HFFc6 (cell line): ENCODE measurements at places on chromosomes 16 and 17.
A peak's percentile ranks its signal among the peaks of the same experiment; 100 is the strongest.

GRCh38 chr16:11349599-11350276, 4.5 kb downstream of the RMI2 start:
- H3K27me3 ChIP-seq: peaks cover 2% of the 10 kb centered on the region; the same call in 1 of the 2 replicates
- H3K27ac ChIP-seq: peak overlapping the region; percentile 96
- peaks cover 62% of the 10 kb centered on the region for H3K4me1 ChIP-seq
- H3K4me3 ChIP-seq: peak overlapping the region; percentile 84

DNA sequence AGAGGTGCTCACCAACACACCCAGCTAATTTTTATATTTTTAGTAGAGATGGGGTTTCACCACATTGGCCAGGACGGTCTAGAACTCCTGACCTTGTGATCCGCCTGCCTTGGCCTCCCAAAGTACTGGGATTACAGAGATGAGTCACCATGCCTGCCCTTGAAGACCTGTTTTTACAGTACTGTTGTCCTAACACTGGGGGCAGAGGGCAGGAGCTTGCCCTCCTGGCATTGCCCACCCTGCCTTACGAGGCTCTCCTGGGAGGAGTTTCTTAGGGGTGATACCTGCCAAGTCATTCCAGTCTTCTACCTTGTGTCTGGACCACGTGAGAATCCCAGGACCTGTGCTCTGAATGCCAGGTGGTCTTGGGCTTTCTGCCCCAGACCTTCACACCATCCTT, 2.7 kb downstream of the ASPSCR1 start:
- H3K4me3 ChIP-seq: no peak overlapping the region
- H3K36me3 ChIP-seq: peaks cover 18% of the 10 kb centered on the region
- H3K27me3 ChIP-seq: peaks cover 2% of the 10 kb centered on the region; the same call in 1 of the 2 replicates
- peaks cover 27% of the 10 kb centered on the region for H3K4me1 ChIP-seq

GRCh38 chr17:77178050-77178449, 37.3 kb downstream of the SEC14L1 start:
- no peak overlapping the region for H3K4me3 ChIP-seq
- H3K36me3 ChIP-seq: peaks cover 29% of the 10 kb centered on the region
- H3K27me3 ChIP-seq: no peaks in the 10 kb centered on the region; the same call in 1 of the 2 replicates
- no peak overlapping the region for H3K27ac ChIP-seq
- no peak for DNase-seq

DNA sequence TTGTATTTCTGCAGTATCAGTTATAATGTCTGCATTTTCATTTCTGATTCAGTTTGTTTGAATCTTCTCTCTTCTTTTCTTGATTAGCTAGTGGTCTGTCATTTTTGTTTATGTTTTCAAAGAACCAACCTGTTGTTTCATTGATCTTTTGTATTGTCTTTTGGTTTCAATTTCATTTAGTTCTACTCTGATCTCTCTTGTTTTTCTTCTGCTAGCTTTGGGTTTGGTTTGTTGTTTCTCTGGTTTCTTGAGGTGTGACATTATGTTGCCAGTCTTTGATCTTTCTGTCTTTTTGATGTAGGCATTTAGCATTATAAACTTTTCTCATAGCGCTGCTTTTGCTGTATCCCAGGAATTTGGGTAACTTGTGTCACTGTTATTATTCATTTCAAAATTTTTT, 107.2 kb downstream of the PHKB start:
- no peak for DNase-seq
- H3K36me3 ChIP-seq: peaks cover 23% of the 10 kb centered on the region
- no peaks in the 10 kb centered on the region for H3K27me3 ChIP-seq
- H3K4me1 ChIP-seq: peaks cover 32% of the 10 kb centered on the region
- H3K27ac ChIP-seq: peak overlapping the region; percentile 6; the same call in 1 of the 2 replicates

DNA sequence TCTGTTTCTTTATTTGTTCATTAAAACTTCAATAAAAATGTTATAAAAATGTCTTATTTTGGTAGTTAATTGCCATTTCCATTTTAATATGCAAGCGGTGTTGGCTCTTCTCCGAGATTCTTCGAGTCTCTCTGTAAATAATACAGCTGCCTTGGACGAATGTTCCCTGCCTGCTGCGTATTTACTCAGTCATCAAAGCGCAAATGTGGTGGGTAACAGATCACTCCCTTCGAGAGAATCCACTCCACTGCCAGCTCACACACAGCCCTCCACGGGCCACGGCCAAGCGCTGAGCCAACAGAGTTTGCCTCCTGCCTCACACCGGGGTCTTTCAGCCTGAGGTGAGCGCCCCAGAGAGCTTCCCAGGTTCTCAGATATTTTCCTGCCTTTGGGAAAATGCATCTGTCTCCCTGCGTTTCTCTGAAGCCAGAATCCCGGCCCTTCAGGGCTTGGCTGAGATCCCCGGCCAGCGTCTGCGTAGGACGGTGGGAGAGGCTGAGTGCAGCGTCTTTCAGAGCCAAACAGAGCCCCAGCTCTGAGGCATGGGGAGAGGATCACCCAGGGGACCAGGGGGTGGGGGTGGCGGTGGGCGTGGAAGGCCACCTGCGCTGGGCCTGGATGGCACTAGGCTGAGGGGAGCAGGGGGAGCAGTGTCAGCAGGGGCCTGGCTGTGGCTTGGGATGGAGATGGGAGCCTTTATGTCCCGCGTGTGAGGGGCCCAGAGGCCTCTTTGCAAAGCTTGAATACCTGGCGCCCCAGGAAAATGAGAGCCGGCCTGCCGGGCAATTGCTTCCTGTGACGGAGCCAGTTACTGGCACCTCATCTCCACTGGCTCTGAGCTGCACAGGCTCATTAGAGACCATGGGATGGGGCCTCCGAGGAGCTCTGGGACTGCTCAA, 248.7 kb downstream of the RBFOX3 start:
- DNase-seq: no peak
- no peaks in the 10 kb centered on the region for H3K36me3 ChIP-seq
- no peaks in the 10 kb centered on the region for H3K4me1 ChIP-seq
- peaks cover 54% of the 10 kb centered on the region for H3K27me3 ChIP-seq
- no peak overlapping the region for H3K4me3 ChIP-seq
- H3K27ac ChIP-seq: no peak overlapping the region

DNA sequence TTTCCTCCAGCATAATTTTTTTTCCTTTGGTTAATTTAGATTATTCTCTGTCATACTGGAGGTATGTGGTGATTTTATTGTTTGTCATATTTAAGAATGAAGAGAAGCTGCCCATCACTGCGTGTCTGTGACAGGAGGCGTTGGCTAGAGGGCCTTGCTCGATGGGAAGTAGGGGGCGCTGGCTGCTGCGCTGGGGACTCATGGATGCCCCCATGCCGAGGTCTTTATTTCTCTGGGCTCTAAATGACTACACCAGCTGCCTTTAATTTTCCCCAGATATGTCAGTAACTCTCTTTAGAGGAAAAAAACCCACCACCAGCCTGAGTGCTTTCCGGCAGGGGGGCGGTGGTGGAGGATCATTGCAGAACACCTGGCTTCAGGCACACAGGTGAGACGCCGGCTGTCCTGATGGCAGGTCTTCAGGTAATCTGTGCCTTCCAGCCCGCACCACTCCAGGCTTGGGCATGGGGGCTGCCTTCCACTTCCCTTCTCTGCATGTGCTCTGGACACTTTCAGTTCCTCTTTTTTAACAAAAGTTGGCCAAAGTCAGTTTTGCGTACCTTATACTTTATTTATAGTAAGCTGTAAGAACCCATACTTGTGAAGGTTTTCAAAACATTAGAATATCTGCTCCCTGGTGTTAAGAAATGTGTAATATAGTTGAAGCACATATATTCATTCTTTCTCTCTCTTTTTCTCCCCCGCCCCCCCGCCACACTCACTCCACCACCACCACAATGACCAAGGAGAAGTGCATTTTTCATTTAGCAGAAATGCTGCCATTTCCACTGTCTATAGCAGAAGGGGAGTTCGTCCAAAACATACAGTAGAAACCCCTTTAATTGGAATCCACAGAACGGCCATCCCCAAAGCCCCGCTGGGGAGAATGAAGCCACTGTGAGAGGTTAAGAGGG, 192.7 kb downstream of the RPTOR start:
- no peaks in the 10 kb centered on the region for H3K27me3 ChIP-seq
- no peak for DNase-seq
- peaks cover 16% of the 10 kb centered on the region for H3K4me1 ChIP-seq
- no peak overlapping the region for H3K27ac ChIP-seq

GRCh38 chr17:57289130-57289529, 32.8 kb downstream of the MSI2 start:
- H3K36me3 ChIP-seq: peaks cover 4% of the 10 kb centered on the region
- H3K27ac ChIP-seq: no peak overlapping the region
- H3K27me3 ChIP-seq: no peaks in the 10 kb centered on the region; the same call in 1 of the 2 replicates
- no peak overlapping the region for H3K4me3 ChIP-seq
- no peak for DNase-seq

- H3K27me3 ChIP-seq: peaks cover 10% of the 10 kb centered on the region; the same call in 1 of the 2 replicates
- no peak for DNase-seq
- no peaks in the 10 kb centered on the region for H3K36me3 ChIP-seq
- H3K4me3 ChIP-seq: no peak overlapping the region
These were observed 54.4 kb upstream of the ARHGAP44 start for GRCh38 chr17:12734926-12735325.

- peaks cover 3% of the 10 kb centered on the region for H3K27me3 ChIP-seq
- no peak for DNase-seq
- H3K4me1 ChIP-seq: peaks cover 27% of the 10 kb centered on the region
- H3K4me3 ChIP-seq: no peak overlapping the region
- no peak overlapping the region for H3K27ac ChIP-seq
- peaks cover 29% of the 10 kb centered on the region; the same call in 1 of the 2 replicates for H3K36me3 ChIP-seq
These were observed 207.1 kb downstream of the ZFHX3 start for GRCh38 chr16:72840631-72841381.

GRCh38 chr17:21034340-21035235, 8.2 kb downstream of the USP22 start:
- H3K27ac ChIP-seq: peak overlapping the region; percentile 79
- no peak for DNase-seq
- peak overlapping the region; percentile 66 for H3K4me3 ChIP-seq

DNA sequence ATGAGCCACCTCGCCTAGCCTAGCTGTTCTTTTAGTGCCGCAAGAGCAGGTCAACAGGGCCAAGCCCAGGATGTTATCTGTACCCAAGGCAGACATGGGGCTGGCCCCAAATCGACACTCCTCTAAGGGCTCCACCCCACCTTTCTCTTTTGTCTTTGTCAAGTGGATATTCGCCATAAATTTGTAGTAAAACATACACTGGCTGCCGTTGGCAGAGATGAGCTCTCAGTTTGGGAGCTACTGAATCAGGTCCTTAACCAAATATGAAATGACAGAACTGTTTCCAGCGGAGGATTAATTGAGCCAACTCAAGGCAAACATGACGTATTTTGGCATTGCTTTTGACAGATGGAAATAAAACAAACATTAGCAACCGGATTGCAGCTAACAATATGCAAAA, 556.9 kb upstream of the CDH5 start:
- H3K36me3 ChIP-seq: no peaks in the 10 kb centered on the region
- DNase-seq: no peak
- no peaks in the 10 kb centered on the region for H3K4me1 ChIP-seq
- peaks cover 13% of the 10 kb centered on the region for H3K27me3 ChIP-seq
- no peak overlapping the region for H3K4me3 ChIP-seq

GRCh38 chr16:5024632-5025031, 9.1 kb downstream of the NAGPA start:
- no peaks in the 10 kb centered on the region for H3K4me1 ChIP-seq
- no peak overlapping the region for H3K4me3 ChIP-seq
- no peak overlapping the region for H3K27ac ChIP-seq
- H3K36me3 ChIP-seq: no peaks in the 10 kb centered on the region

- H3K27me3 ChIP-seq: no peaks in the 10 kb centered on the region
- no peaks in the 10 kb centered on the region; the same call in 1 of the 2 replicates for H3K36me3 ChIP-seq
- H3K4me1 ChIP-seq: no peaks in the 10 kb centered on the region
These were observed 371.2 kb upstream of the ASIC2 start for GRCh38 chr17:33664116-33664840.

DNA sequence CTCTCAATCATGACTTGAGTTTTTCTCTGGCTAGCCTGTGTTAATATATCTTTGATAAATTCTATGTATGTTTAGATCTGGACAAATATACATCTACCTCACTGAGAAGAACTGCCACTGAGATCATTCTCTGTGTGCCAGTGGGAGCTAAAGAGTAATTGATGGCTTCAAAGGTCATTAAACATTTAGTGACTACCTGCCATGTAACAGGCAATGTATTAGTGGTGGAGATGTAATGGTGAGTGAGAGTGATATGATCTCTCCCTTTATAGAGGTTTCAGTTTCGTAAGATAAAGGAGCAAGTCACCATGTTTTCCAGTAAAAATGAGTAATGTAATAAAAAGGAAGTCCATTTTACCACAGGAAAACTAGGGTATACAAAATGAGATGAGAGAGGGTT, 235.8 kb upstream of the CDH8 start:
- H3K4me1 ChIP-seq: no peaks in the 10 kb centered on the region
- H3K27ac ChIP-seq: no peak overlapping the region
- no peaks in the 10 kb centered on the region for H3K27me3 ChIP-seq
- DNase-seq: no peak
- H3K4me3 ChIP-seq: no peak overlapping the region

GRCh38 chr16:50274326-50275097, 8.2 kb downstream of the ADCY7 start:
- H3K4me1 ChIP-seq: no peaks in the 10 kb centered on the region
- DNase-seq: no peak
- peaks cover 13% of the 10 kb centered on the region for H3K36me3 ChIP-seq

DNA sequence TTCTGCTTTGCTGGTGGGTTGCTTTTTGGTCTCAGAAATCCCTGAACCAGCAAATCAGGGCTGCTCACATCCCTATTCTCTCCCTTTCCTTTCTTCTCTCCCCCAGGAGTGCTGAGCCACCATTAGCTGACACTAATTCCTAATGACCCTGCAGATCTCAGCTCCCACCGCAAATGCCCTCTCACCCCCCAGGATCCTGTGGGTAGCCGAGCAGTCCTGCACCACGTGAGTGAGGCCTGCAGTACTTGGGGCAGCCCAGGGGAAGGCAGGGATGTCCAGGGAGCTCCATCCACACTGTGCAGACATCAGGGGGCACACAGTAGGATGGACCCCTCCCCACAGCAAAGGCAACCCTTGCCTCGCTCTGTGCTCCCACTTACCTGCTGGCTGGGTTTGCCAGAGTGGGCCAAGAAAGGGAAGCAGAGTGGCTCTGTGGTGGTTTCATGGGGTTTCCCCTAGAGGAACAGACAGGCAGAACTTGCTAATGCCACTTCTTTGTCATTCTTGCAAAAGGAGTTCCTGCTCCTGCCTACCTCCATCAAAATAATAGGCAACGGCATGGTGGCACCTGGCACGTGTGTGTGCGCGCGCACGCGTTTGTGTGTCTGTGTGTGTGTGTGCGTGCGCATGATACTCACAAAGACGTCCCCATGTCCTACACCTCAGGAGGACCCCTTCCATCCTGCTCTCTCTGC, 135.6 kb downstream of the GAS7 start:
- no peak overlapping the region for H3K4me3 ChIP-seq
- peaks cover 19% of the 10 kb centered on the region for H3K4me1 ChIP-seq
- peaks cover 7% of the 10 kb centered on the region for H3K36me3 ChIP-seq
- H3K27ac ChIP-seq: no peak overlapping the region
- peaks cover 25% of the 10 kb centered on the region for H3K27me3 ChIP-seq

DNA sequence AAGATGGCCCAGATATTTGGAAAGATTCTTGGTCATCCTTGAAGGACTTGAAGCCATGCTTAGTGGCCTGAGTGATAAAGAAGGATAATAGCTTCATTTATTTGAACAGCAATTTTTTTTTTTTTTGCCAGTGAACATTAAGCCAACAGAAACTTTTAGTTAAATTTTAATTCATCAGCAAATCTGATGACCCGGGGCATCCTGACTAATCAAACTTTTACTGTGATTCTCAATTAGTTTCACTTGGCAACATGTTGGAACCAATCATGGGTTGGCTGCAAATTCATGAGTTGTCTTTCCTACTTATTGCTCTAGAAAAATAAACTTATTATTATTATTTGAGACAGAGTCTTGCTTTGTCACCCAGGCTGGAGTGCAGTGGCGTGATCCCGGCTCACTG, 74.4 kb downstream of the SHISA9 start:
- H3K27ac ChIP-seq: no peak overlapping the region
- DNase-seq: no peak
- peaks cover 1% of the 10 kb centered on the region; the same call in 1 of the 2 replicates for H3K27me3 ChIP-seq
- H3K4me3 ChIP-seq: no peak overlapping the region
